ENCODE measurements at places on chromosomes 5 and 9.

- DNase-seq, result peak; percentile 36
Observed at GRCh38 chr9:14212077-14212476, 101.9 kb downstream of the NFIB start.

GRCh38 chr5:155106221-155106620 is 92.7 kb downstream of the KIF4B start:
- peak; percentile 32 for DNase-seq

GRCh38 chr9:135482015-135482754 is 2.6 kb downstream of the PPP1R26 start:
- no peak for DNase-seq

DNA sequence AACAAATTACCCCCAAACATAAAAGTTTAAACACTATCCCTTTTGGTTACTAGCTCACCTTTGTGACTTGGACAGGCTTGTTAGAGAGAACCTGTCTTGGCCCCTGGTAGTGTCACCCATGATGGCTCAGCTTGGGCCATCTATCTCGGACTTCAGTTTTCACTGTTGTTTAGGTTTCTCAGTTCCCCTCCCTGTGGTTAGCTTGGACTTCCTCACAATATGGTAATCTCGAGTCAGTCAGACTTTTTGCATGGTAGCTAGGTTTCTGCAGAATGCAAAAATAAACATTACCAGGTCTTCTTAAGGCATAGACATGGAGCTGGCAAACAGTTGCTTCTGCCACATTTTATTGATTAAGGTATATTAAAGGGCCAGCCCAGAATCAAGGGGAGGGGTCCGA is 324.3 kb upstream of the RORB start:
- DNase-seq, result peak; percentile 18

DNA sequence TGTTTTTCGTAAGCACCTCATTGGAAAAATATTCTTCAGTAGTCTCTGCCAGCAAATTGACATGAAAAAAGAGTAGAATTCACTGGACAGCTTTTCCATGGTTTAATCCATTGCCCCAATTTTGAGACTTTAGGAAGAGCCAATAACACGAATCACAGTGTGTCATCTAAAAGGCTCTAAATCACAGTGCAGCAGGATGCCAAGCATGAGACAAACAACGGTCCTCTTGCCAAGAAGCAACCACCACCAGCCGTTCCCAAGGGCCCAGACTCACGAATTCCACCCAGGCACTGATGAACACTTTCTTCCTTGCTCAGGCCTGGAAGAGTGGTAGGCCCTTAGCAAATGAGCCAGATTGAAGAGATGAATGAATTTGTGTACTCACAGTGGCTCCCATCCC is 18.3 kb upstream of the IRX4 start:
- no peak for DNase-seq

DNA sequence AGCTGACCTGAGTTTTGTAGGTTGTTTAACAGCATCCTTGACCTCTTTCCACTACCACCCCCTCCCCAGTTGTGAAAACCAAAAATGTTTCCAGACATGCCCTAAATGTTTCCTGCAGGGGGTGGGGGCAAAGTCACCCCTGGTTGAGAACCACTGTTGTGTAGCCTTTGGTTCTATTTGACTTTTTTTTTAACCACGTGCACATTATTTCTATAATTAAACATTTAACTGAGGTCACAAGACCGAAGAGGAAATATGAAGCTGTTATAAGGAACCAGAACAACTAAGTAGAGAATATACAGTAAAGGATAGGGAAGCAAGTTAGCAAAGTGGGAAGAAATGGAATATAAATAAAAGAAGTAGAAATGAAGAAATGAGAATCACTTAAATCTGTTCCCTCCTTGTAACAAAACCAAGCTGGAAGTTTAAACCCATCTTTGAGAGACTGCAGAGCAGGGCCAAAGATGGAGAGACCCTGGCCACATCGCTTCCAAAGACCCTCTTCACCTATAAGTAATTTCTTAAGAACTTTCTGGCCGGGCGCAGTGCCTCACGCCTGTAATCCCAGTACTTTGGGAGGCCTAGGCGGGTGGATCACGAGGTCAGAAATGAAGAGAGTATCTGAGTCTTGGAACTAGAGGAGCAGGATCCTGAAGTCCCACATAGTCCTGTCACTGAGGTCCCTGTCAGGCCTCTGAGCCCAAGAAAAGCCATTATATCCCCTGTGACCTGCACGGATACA is 14.4 kb downstream of the SIT1 start:
- no peak for DNase-seq

DNA sequence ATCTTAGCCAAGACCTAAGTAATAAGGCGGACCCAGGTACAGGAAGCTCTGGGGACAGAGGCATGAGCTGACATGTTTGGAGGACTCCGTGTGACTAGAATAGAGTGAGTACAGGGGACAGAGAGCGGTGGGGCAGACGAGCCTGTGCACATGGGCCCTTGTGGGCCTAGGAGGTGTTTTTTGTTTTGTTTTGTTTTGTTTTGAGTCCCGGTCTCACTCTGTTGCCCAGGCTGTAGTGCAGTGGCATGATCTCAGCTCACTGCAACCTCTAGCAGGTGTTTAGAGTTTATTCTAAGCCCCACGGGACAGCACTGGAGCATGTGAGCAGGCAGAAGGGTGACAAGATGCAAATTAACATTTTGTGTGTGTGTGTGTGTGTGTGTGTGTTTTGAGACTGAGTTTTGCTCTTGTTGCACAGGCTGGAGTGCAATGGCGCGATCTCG is 3.1 kb upstream of the EEIG1 start:
- DNase-seq, result no peak

GRCh38 chr9:116193636-116194035 is 40.0 kb downstream of the PAPPA start:
- DNase-seq, result no peak
